M059J (cell line): ENCODE measurements at places on chromosomes 3 and 15.

GRCh38 chr3:13497386-13497785, 17.3 kb downstream of the HDAC11 start:
- peak; percentile 55 for DNase-seq

DNA sequence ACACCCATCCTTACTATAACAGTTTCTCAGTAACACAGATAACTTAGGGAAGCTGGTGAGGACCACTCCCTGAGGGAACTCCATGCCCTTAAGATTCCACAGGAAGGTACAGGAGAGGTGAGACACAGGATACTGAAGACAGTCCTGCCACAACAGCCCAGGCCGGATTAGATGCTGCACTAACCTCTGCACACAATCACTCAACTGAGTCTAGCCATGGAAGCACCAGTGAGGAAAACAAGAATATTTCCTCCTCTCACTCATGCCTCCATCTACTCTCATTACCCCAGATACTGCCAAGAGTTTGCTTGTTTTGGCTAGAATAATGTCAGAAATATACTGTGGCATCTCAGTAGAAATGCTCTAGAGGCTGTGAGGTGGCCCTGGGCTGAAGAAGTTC, 3.7 kb downstream of the ANO10 start:
- no peak for DNase-seq

DNA sequence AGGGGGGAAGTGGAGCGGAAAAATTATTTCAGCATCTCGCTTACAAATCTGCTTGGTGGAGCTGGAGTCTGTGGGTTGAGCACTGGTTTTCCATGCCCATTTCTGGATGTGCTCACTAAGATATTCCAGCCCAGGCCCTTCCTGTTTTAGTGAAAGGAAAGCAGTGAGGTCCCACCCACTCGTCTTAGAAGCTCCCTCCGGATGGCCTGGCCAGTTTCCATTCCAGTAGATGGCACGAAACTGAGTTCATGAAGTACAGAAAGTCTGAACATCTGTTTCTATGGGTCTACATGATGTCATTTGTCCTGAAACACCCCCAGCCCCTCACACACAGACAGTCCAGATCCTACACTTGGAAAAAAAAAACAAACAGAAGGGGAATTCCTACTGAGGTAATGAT, 31.9 kb upstream of the THSD4 start:
- DNase-seq: no peak

DNA sequence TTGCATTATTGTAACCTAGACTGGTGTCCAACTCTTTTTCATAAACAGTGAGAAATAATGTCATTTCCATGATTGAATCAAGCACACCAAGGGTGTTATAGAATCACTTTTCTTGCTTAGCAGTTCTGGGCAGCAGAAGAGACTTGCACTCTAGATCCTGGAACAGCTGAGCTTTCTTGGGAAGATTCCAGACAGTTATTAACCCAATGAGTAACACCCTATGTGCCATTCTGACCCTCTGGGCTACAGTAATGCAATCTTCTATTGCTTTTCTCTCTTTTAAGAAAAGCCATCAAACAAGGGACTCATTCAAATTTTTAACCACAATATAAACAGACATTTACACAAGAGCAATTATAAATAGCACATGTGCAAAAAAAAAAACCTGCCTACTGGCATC, 39.3 kb upstream of the USP3 start:
- peak; percentile 86 for DNase-seq

DNA sequence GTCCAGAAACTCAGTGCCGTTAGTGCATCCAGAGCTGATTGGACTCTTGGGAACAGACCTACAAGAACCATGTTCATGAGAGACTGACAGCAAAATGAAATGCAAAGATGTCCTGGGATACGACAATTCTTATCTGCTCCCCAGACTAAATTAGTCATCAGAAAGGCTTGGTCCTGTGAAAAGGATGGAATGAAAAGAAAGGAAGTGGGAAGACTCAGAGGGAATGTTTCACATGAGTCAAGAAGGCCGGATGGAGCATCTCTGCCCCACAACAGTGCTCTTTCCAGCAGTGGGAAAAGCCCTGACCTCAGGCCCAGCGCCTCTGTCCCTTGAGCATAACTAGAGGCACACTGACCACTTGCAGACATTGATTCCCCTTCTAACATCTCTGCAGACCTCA, 39.3 kb upstream of the UACA start:
- peak; percentile 85 for DNase-seq

DNA sequence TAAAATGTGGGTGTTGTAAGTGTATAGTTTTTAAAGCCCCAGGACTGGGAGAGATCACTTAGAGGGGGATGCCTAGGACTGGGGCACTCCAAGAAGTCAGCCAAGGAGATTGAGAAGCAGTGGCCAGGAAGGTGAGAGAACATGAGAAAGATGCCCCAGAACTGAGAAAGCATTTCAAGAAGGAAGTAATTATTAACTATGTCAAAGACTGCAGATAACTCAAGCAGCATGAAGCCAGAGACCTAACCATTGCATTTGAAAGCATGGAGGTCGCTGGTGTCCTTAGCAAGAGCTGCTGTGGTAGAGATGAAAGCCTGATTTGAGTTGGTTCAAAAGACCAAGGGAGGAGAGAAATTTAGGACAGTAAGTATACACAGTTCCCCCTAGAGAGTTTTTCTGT, 30.6 kb upstream of the SLC2A2 start:
- no peak for DNase-seq
